ENCODE measurements at places on chromosomes 6 and 20. TPM values are rescaled to one million over a fixed set of nuclear protein-coding genes. Genes with fewer than 3 reads are reported as not detected.

The PRICKLE4 gene
- total RNA-seq = not detected

GRCh38 chr6:15247500-15248450 lies 1.9 kb downstream of the JARID2 start:
- peaks cover 27% of the 10 kb centered on the region for H3K36me3 ChIP-seq
- H3K27ac ChIP-seq = peak overlapping the region; percentile 93
- peaks cover 50% of the 10 kb centered on the region for H3K4me1 ChIP-seq
- peak; percentile 67 for DNase-seq
- peak overlapping the region; percentile 94 for H3K4me3 ChIP-seq
- H3K27me3 ChIP-seq = no peaks in the 10 kb centered on the region

DNA sequence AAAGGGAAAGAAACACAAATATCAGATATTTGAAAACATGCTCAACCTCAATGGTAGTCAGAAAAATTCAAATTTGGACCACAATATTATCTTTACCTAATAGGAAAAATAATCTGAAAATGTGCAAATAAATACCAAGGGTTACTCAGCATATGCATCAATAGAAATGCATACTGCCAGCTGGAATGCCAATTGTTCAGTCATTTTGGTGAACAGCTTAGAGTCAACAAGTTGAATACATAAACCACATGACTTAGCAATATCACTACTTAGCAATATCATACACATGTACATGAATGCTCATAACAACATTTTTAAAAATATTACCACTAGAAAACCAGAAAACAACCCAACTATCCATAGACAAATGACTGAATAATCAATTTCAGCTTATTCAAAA lies 212.7 kb downstream of the PTPRK start:
- no peak overlapping the region for H3K4me3 ChIP-seq
- no peak for DNase-seq

GRCh38 chr6:50586331-50586675 lies 127.0 kb upstream of the TFAP2D start:
- no peak overlapping the region for H3K27ac ChIP-seq
- H3K27me3 ChIP-seq = no peaks in the 10 kb centered on the region
- DNase-seq = no peak

DNA sequence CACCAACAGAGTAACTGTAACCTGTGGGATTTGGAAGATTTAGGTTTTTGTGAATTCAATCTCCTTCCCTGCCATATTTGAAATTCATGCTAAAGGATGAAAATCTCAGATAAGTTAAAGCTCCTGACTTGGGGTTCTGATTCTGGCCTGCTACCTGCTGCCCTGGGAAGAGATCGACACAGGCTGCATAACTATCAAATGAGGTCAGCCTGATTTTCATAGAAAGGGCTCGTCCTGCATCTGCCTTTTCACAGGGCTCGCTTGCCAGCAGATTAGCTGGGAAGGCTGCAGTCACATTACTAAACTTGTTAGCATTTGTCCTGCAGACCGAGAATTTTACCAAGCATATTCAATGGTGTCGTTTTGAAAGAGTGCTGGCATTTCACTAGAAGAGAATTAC lies 14.6 kb downstream of the GCLC start:
- peaks cover 17% of the 10 kb centered on the region for H3K4me1 ChIP-seq
- H3K36me3 ChIP-seq = peaks cover 5% of the 10 kb centered on the region
- H3K27ac ChIP-seq = no peak overlapping the region
- no peaks in the 10 kb centered on the region for H3K27me3 ChIP-seq
- H3K4me3 ChIP-seq = no peak overlapping the region

DNA sequence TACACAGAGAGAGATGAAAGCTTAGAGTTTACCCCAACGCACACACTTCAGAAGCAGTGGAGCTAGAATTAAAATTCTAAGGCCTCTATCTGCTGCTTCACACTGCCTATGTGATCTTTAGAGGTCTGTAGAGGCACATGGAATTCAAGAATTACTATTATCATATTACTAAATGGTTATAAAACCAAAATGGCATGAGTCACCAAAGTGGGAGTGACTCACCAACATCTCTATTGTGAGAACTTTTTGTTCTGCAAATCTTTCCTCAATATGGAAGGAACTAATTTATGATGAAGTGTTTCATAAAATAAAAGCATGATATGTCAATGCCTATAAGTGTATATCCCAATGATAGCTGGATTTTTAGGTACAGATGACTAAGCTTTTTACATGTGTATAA lies 28.5 kb upstream of the TMEM244 start:
- H3K27me3 ChIP-seq = no peaks in the 10 kb centered on the region
- H3K36me3 ChIP-seq = no peaks in the 10 kb centered on the region
- no peak overlapping the region for H3K27ac ChIP-seq
- no peak for DNase-seq
- no peak overlapping the region for H3K4me3 ChIP-seq

DNA sequence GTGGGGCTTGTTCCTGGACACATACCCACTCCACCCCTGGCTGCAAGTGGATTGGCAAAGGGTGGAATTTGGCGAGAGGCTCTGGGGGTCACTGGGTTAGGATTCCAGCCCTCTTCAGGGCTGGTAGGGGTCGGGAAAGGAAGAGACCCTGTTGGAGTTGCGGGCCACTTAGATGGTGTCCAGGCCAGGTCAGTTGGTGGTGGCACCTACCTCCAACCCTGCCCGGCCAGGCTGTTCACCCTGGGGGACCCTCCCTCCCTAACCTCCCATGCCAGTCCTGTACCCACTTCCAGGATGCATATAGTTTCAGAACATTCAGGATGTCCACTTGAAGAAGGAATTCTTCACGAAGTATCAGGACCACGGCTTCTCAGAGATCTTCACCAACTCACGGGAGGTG lies 21.0 kb downstream of the CAPN11 start:
- no peaks in the 10 kb centered on the region for H3K36me3 ChIP-seq
- H3K27me3 ChIP-seq = peaks cover 9% of the 10 kb centered on the region
- peak overlapping the region; percentile 0 for H3K27ac ChIP-seq
- no peak for DNase-seq
- H3K4me1 ChIP-seq = peaks cover 20% of the 10 kb centered on the region
- no peak overlapping the region for H3K4me3 ChIP-seq

GRCh38 chr6:167306401-167306998 lies 15.4 kb downstream of the UNC93A start:
- no peaks in the 10 kb centered on the region for H3K27me3 ChIP-seq
- H3K27ac ChIP-seq = no peak overlapping the region
- no peak overlapping the region for H3K4me3 ChIP-seq

DNA sequence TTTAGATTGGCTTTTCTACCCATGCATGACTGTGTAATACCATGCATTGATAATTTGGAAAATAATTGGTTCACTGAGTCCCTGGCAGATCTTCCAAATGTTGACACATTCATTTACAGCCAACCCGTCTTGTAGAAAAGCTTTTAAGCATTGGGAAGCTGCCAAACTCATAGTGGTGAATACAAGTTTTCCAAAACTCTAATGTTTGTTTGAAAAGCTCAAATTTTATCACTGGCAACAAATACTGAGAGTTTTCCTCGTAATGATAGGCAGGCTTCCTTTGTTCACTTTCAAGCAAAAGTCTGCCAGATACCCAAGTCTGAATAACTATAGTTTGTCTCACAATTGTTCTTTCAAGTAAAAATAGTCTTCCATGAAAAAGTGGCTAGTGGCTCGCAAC lies 143.0 kb downstream of the FIG4 start:
- peaks cover 5% of the 10 kb centered on the region for H3K36me3 ChIP-seq
- H3K27ac ChIP-seq = no peak overlapping the region
- H3K4me1 ChIP-seq = no peaks in the 10 kb centered on the region
- H3K4me3 ChIP-seq = no peak overlapping the region
- H3K27me3 ChIP-seq = no peaks in the 10 kb centered on the region

The SNAI1 gene
- total RNA-seq = 0.47 TPM

DNA sequence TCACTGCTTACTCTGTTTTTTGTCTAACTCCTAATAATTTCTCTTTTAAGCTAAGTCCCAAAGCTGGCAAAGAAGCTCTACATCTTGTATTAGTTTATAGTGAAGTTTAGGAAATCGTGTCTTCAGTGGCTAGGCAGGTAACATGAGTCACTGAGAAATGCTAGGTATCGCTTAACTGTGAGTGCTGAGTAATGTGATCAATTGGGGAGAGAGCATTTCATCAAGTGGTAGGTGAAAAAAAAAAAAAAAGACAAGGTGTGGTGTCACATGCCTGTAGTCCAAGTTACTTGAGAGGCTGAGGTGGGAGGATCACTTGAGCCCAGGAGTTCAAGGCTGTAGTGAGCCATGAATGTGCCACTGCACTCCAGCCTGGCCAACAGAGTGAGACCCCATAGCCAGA lies 125.3 kb downstream of the FAM83B start:
- DNase-seq = no peak
- no peaks in the 10 kb centered on the region for H3K36me3 ChIP-seq
- H3K4me3 ChIP-seq = no peak overlapping the region
- no peak overlapping the region for H3K27ac ChIP-seq

DNA sequence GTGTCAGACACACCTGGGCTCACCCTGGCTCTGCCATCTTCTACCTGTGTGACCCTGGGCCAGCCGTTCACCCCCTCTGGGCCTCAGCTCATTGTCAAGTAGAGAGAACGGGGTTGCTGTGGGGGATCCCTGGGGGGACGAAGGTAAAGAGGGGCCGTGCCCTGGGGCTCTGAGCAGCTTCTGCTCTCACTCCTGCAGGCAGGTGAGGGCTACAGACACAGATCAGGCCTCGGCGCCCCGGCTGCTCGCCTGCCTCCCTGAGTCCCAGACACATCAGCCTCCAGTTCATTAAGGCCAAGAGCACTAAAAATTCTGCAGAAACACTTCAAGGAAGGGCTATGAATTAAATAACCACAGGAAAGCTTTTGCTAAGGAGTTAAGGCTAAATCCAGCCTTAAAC lies 394.4 kb downstream of the CDH4 start:
- H3K27ac ChIP-seq = no peak overlapping the region
- no peaks in the 10 kb centered on the region for H3K36me3 ChIP-seq
- no peak overlapping the region for H3K4me3 ChIP-seq

DNA sequence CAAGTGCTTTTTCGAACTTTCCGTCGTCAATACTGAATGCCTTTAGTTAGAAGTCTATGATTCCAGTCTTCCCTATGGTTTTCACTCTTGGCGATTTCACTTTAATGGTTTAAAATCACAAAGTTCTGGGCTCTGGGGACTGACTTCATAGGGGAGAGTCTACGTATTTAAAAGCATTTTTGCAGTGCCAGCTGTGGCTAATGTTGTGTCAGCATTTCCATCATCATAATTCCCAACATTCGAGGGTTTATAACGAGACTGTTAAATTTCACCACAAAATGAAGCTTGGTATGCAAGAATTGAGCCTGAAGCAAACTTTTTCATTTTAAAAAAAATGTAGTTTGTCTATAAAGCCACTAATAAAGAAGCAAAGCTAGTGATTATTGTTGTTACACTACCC lies 242.7 kb downstream of the SOX4 start:
- DNase-seq = no peak
- peaks cover 10% of the 10 kb centered on the region for H3K4me1 ChIP-seq
- no peak overlapping the region for H3K27ac ChIP-seq
- H3K4me3 ChIP-seq = no peak overlapping the region
- no peaks in the 10 kb centered on the region for H3K36me3 ChIP-seq

GRCh38 chr6:109484122-109484521 lies 1.1 kb upstream of the ZBTB24 start:
- peaks cover 28% of the 10 kb centered on the region for H3K36me3 ChIP-seq
- H3K27ac ChIP-seq = peak overlapping the region; percentile 62
- DNase-seq = peak; percentile 11
- H3K4me1 ChIP-seq = peaks cover 37% of the 10 kb centered on the region
- peaks cover 9% of the 10 kb centered on the region for H3K27me3 ChIP-seq

GRCh38 chr6:36196113-36196879 lies at the start of gene BRPF3:
BRPF3 (plus strand) TSS chr6:36196744; CDS start chr6:36200323, 3,579 bp downstream.
- peak; percentile 76 for DNase-seq
- H3K36me3 ChIP-seq = peaks cover 29% of the 10 kb centered on the region
- peaks cover 2% of the 10 kb centered on the region for H3K27me3 ChIP-seq
- peak within 1 kb of the TSS; percentile 94 for H3K27ac ChIP-seq
- H3K4me1 ChIP-seq = peaks cover 39% of the 10 kb centered on the region

DNA sequence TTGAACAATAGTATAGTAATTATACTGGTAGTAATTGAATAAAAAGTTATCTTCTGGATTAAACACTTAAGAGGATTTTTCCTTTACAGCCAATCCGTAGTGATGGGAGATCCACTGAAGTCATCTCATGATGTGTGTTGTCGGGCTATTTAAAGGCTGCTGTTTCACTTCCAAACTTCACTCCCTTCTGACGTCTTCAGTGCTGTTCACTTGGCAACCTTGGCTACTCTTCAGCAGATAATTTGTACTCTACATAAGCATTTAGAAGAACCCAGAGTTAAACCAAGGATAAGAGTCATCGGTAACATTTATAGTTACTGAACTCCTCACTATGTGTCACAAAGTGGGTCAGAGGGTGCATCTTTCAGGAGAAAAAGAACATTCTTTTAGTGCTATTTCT lies 179.1 kb upstream of the EYA4 start:
- H3K4me3 ChIP-seq = no peak overlapping the region
- H3K27me3 ChIP-seq = peaks cover 3% of the 10 kb centered on the region
- DNase-seq = no peak
- no peaks in the 10 kb centered on the region for H3K36me3 ChIP-seq
- H3K4me1 ChIP-seq = no peaks in the 10 kb centered on the region

- H3K4me3 ChIP-seq = no peak overlapping the region
- no peaks in the 10 kb centered on the region for H3K36me3 ChIP-seq
- no peak overlapping the region for H3K27ac ChIP-seq
- DNase-seq = no peak
- no peaks in the 10 kb centered on the region for H3K4me1 ChIP-seq
Observed at GRCh38 chr20:40948465-40949267, 80.0 kb upstream of the TOP1 start.

DNA sequence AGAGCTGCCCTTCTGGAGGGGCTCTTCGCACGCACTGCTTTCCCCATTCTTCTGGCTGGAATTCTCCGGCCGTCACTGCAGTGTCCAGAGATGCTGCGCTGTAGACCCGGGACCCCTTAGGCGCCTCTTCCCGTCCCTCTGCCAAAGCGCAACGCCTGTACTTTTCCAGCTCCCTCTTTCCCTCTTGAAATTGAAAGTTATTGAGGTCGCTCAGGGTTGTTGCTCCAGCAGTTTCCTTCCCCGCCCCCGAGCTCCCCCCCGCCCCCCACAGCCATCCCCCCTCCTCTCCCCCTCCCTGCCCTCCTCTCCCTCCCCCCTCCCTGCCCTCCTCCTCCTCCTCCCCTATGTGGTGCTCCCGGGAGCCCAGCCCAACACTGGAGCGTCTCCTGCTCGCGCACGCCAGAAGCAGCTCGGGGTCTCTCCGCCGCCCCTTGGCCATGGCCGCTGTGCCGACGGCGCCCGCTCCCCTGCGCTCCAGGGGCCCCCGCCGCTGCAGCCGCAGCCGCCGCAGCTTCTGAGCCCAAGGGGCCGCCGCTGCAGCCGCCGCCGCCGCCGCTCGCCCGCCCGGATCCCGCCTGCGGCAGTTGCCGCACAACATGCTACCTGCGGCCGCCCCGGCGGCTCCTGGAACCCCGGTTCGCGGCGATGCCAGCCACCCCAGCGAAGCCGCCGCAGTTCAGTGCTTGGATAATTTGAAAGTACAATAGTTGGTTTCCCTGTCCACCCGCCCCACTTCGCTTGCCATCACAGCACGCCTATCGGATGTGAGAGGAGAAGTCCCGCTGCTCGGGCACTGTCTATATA lies at the start of gene RSPO3:
Gene RSPO3, plus strand, starts transcription at position 374 of the 804 bp plus-strand sequence. CDS start 522 bp downstream, outside the sequence.
- peak; percentile 29 for DNase-seq
- H3K36me3 ChIP-seq = no peaks in the 10 kb centered on the region
- H3K27me3 ChIP-seq = peaks cover 71% of the 10 kb centered on the region
- H3K4me3 ChIP-seq = peak within 1 kb of the TSS; percentile 70

The BIRC7 gene
- 0.37 TPM for total RNA-seq

The PPP1R3G gene
- total RNA-seq = 0.05 TPM

- peak; percentile 34 for DNase-seq
- peak overlapping the region; percentile 93 for H3K27ac ChIP-seq
- H3K27me3 ChIP-seq = no peaks in the 10 kb centered on the region
Observed at GRCh38 chr20:43658069-43658722, 8.7 kb upstream of the MYBL2 start.
